Activated naive CD4-positive, alpha-beta T cell treated with Interleukin-2 at 50 U/mL for 16 hours (primary cell): ENCODE measurements at places on chromosomes 2 and 18.

GRCh38 chr2:160277151-160277550 lies 77.1 kb upstream of the ITGB6 start:
- no peak for DNase-seq

- no peak for DNase-seq
Observed at GRCh38 chr2:158509928-158510797, 53.4 kb downstream of the PKP4 start.

- DNase-seq = no peak
Observed at GRCh38 chr2:152054593-152054992, 44.3 kb downstream of the CACNB4 start.

- no peak for DNase-seq
Observed at GRCh38 chr2:127424598-127425520, 6.6 kb downstream of the PROC start.

DNA sequence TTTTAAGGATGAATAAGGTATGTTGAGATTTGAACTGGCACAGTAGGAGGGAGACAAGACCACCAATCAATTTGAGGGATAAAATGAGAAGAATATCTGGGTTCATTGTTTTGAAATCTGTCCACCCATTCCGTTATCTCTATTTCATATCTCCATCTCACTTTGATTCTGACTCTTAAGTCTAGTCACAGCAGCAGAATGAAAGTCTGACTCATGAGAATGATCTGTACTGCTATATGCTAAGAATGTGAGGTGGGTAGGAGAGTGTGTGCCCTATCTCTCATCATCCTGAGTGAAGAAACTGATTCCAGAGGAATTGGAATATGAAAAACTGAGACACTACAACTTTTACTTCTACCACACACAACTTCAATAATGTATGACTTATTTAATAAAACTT lies 1994.5 kb upstream of the PIK3C3 start:
- DNase-seq = no peak
